WTC11 (cell line): ENCODE measurements at places on chromosomes 2 and 18. TPM values are rescaled to one million over a fixed set of nuclear protein-coding genes. Genes with fewer than 3 reads are reported as not detected.

Gene KLHL41
- total RNA-seq, result not detected in 3 replicates

- no peaks in the 10 kb centered on the region for H3K36me3 ChIP-seq
- no peak overlapping the region for H3K4me3 ChIP-seq
- peaks cover 21% of the 10 kb centered on the region for H3K4me1 ChIP-seq
- H3K27me3 ChIP-seq, result no peaks in the 10 kb centered on the region
- no peak for DNase-seq
These were observed 481.8 kb downstream of the SPAG16 start for GRCh38 chr2:213766062-213766461.

DNA sequence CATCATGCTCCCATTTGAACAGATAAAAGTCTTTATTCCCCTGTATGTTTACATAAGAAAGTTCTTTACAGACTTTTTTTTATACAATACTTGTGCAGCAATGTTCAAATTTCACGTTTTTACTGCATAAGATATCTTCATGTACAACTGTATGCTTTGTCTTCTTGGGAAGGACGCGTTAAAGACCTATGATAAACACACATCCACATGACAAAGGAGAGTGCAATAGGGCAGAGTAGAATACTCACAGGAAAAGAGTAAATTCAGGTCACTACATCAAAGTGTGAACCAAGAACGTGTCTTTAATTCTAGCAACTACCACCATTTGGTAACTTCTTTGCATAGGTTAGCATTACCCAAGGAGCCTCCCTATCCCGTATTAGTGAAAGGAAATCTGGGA lies 33.7 kb upstream of the NFU1 start:
- no peak for DNase-seq
- H3K27ac ChIP-seq, result no peak overlapping the region
- peaks cover 9% of the 10 kb centered on the region for H3K4me1 ChIP-seq
- peaks cover 3% of the 10 kb centered on the region; the same call in 1 of the 2 replicates for H3K27me3 ChIP-seq
- peaks cover 3% of the 10 kb centered on the region; the same call in 1 of the 2 replicates for H3K36me3 ChIP-seq

Gene GPR75
- total RNA-seq, result 2.2 to 3.1 TPM (median 2.8 TPM) in 3 replicates

- no peak overlapping the region for H3K27ac ChIP-seq
- no peak overlapping the region for H3K4me3 ChIP-seq
- H3K36me3 ChIP-seq, result peaks cover 6% of the 10 kb centered on the region
- no peak for DNase-seq
These were observed 113.9 kb downstream of the SS18 start for GRCh38 chr18:25976554-25976953.

DNA sequence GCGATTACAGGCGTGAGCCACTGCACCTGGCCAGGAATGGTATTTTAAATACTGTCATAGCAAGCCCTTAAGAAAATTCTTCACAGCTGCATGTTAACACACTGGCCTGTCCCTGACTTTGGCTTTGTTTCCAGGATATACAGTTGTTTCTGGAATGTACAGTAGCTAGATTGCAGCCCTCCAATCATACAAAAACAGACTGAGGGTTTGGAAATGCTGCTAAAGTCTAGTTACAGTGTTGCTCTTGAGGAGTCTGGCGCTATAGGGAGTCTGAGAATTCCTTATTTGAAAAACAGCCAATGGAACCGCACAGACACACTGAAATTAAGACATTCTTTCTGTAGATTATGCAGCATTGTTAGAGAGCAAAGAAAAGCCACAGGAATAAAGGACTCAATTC lies 37.7 kb downstream of the STON1 start:
- H3K27me3 ChIP-seq, result no peaks in the 10 kb centered on the region; the same call in 1 of the 2 replicates
- peaks cover 4% of the 10 kb centered on the region; the same call in 1 of the 2 replicates for H3K36me3 ChIP-seq
- H3K27ac ChIP-seq, result no peak overlapping the region
- no peak for DNase-seq
- no peak overlapping the region for H3K4me3 ChIP-seq
- peaks cover 6% of the 10 kb centered on the region for H3K4me1 ChIP-seq
